ENCODE measurements at places on chromosomes 6 and 20.

DNA sequence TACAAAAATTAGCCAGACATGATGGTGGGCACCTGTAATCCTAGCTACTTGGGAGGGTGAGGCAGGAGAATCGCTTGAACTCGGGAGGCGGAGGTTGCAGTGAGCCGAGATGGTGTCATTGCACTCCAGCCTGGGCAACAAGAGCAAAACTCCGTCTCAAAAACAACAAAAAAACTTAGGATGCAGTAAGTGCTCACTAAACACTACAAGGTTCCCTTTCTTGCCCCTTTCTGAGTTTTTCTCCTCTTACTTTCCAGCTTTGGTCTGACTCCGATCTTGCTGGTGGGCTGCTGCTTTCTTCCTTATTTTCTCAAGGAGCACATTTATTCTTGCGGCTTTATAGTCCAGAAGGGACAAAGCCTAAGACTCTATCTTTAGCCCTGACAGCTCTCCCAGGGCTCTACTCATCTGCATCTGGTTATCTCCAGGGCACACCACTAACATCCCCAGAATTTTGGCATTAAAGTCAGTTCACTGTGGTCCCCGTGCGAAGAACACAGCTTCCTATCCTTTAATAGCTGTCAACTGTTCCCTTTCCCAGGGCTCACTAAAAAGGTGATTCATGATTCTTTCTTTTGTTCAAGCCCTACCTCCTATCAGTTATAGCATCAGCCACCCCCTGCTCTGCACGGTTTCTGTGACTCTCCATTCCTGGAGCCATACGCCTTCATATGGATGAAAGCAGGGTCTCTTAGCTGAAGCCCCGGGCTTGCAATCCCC, 17.1 kb upstream of the RPN2 start:
- DNase-seq, result no peak

DNA sequence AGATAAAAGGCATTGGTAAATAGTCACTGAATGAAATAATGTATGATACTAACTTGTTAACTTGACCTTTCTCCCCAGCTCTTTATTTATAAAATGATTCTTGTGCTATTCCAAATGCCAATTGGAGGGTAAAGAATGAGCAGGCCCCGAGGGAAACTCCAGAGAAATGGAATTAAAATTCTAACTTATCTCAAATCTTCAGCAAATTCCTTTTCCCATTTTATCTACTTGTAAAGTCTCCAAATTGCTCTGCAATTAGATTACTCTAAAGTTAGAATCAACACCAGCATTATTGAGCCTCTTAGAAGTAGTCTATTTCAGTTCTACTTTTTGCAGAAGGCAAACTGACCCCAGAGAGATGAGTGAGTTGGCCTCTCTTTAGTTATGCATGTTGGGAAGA, 165.9 kb upstream of the PREP start:
- DNase-seq, result no peak

- DNase-seq, result peak; percentile 23
Measured at GRCh38 chr6:167855825-167856425, 29.2 kb downstream of the AFDN start.

DNA sequence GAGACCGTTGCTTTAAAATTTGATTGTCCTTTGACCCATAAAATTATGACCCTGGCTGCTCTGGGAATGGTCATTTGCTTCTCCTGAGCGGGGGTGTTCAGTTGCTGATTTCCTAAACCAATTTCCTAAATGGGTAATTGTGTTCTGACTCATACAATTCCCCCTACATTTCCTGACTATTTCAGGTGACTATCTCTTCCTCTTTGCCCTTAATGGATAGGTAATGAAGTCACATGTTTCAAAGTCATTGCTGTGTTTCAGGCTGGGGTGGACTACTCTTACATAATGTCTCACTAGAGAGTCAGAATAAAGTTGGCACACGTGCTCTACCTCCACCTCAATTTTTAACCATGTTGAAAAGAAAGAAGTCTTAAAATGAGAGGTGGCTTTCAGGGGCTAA, 109.8 kb downstream of the DOK5 start:
- no peak for DNase-seq

DNA sequence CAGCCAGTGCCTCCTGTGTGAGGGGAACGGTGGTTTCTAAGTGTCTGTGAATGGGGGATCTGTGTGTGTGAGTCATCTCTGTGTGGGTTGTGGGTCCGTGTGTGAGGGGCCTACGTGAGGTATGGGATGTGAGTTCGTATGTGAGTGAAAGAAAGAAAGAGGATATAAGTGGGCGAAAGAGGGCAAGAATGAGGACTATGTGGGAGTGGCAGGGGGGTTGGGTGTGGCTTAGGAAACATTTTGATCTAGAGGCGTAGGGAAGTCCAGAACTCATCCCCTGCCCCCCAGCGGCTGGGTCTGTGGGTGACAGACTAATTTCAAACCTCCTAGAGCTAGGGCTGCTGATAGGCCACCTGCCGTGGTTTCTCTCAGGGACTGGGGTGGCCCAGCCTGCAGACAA, 35.5 kb downstream of the DHX35 start:
- DNase-seq, result no peak

GRCh38 chr6:2008383-2008976, 236.9 kb downstream of the GMDS start:
- no peak for DNase-seq

DNA sequence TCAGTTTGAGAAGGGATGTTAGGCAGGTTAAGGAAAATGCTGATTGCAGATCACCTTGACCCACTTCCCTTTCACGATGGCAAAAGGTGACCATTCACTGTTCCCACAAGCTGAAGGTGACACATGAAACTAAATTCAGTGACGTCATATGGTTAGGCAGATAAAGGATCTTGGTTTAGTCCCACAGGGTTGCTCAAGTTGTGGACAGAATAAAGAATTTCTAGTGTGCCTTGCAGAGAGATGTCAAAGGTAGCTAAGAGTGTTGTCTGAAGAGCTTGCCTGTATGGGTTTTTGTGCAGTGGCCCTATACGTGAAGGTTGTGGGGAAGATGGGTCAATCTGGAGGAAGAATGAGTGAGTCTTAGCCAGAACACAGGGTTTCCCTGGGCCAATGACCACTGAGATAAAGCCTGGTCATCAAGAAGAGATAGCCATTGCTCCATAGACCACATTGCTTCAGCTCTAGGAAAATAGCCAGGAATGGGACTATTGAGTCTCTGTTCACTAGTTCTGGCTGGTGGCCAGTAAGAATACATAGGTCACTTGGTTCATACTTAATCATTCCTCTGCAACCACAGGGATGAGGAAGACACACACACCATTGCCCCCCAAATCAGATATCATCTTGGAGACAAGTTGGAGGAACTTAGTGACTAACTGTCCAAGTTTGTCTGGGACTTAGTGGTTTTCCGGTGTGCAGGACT, 148.5 kb upstream of the ATXN1 start:
- DNase-seq, result no peak

DNA sequence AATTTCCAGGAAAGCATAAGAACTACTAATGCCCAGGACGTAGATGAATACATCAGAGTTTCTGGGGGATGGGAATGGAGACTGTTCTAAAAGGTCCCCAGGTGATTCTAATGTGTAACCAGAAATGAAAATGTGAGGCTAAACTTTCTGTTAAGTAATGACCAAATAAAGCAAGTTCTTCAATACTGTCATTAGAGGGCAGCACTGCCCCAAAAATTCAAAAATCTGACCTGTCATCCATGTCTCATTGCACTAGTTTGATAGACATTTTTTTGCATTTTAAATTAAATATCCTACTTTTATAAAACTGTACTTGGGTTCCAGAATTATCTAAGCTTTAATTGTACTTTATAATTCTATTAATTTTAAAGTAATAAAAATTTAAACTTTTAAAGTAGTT, 94.9 kb downstream of the RFX6 start:
- DNase-seq, result no peak

GRCh38 chr6:147640606-147641005, 132.1 kb downstream of the SAMD5 start:
- DNase-seq, result no peak

DNA sequence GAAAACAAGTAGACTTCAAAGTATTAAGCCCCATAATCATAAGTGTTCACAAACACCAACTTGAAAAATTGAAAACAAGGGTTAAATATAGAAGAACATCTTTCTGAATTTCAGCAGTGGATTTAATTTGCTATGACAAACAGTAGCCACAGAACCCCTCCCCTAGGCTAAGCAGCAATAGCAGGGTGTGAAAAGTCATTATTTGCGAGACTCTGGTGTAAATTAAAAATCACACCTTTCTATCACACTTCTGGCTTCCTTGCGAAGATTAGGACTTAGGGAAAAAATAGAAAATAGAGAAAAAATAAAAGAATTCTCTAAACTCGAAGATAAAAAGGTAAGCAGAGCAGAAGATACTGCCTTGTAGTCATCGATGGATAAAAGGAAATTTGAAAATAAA, 6.1 kb downstream of the SAMD3 start:
- no peak for DNase-seq

DNA sequence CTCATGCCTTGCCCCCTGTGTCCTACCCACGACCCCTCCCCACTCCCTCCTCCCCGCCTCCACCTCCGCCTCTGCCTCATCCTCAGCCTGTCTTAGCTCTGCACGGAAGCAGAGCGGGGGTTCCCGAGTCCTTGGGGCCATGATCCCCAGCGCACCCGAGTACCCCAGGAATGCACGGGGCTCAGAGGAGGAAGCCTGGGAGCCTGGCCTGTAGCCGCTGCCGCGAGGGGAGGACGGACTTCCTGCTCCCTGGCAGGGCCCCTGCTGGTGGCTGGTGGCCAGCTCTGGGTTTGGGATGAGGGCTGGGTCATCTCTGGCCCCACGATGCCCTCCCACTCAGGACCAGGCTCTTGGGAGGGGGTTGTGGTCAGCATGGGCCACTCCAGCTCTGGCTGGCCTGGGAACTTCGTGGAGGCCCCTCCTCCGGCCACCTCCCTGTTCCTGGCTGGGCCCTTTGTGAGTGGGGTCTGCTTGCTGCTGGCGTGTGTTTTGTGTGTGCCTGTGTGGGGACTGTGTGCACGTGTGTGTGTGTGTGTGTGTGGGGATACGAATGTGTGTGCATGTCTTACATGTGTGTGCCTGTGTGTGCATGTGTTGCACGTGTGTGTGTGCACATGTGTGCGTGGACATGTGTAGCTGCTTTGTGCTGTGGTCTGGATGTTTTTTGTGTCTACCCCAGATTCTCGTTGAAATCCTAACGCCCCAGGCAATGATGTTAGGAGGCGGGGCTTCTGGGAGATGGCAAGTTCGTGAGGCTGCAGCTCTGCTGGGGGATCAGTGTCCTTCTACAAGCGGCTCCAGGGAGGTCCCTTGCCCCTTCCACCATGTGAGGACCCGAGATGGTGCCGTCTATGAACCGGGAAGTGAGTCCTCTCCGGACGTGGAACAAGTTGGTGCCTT, 1.3 kb upstream of the RBBP8NL start:
- no peak for DNase-seq

DNA sequence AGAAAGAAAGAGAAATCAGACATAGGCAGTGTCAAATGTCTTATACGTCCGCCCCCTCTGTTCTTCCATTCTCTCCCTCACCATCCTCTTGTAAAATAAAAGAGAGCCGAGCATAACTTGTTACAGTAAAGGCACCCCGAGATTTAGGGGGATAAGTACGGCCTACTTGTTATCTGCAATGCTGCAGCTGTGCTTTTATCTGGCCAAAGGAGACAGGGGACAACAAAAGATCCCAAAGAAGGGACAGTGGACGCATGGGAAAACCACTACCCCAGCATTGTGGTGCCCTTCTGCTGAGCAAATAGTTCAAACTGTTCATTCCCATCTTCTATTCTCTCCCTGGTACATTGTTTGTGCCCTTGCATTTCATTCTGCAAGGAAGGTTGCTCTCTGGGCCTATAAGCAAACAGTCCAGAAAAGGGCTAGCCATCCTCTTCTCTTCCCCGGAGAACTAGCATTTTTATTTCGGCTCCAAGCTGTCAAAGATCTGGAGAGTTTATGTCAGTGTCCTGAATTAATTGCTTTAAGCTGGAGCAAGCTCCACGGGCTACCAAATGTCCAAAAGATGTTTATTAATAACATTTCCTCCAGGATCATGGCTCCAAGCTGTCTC, 22.3 kb downstream of the FOXA2 start:
- DNase-seq, result no peak

DNA sequence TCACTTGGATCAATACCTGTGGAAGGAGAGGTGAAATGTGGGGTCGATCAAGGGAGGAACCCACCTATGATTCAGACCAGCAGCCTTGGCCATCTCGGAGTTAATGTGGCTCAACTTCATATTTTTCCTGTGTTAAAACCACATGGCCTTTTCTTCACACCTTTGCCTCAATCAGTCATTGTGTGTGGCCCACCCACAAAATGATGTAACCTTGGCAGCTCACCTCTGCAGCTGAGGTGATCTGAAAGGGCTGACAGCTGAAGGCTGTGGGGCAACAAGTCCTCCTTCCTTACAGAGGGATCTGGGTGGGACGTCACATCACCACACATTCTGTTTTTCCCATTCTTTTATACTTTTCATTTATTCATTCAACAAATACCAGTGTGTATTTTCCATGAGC, 357.1 kb upstream of the HSF2 start:
- no peak for DNase-seq

DNA sequence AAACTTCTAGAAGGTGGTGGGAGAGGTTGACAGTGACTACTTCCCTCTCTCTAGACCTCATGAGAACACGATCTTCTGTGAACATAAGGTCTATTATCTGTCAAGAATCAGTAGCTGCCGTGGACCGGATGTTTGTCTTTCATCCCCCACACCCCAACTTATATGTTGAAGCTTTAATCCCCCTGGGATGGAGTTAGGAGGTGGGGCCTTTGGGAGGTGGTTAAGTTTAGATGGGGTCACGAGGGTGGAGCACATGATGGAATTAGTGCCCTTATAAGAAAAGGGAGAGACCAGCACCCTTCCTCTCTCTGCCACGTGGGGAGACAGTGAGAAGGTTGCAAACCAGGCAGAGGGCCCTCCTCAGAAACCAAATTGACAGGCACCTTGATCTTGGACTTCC, 409.1 kb downstream of the QKI start:
- no peak for DNase-seq

GRCh38 chr6:52115891-52116604, 28.6 kb upstream of the PKHD1 start:
- DNase-seq, result no peak

- DNase-seq, result no peak
Measured at GRCh38 chr20:12733811-12734210, 275.0 kb upstream of the SPTLC3 start.

- DNase-seq, result no peak
Measured at GRCh38 chr20:8647961-8648441, 420.9 kb upstream of the PLCB4 start.

DNA sequence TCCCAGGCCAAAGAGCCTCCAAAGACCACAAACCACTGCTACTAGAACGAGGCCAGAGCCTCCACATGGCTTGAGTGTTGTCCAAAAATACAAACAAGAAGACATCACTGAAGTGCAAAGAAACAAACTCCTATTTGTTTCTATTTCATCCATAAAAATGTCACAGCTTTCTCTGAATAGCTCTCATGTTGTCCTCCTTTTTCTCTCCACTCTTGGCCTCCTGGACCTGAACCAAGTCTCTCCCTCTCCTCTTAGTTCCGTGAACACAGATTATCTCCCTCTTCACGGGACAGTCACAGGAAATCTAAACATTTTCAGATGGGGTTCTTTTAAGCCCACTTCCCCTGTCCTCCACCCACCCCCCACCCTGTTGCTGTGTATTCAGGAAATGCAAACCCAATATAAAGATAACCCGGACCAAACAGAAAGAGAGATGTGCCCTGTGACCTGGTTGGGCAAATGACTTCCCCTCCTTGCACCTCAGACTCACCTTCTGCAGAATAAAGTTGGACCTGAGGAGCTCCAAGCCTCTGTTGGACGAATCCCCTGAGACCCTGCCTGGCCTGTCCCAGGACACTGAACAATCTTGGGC, 75.8 kb upstream of the MRPS10 start:
- DNase-seq, result no peak

Measured in T-helper 1 cell (primary cell).